ENCODE measurements at places on chromosomes 16 and 17.

- no peak for DNase-seq
Observed at GRCh38 chr16:2048116-2048543, 345 bp downstream of the TSC2 start.

- DNase-seq, result no peak
Observed at GRCh38 chr16:78416400-78416799, 316.9 kb downstream of the WWOX start.

GRCh38 chr17:82492643-82493225, 26.8 kb upstream of the FOXK2 start:
- peak; percentile 71 for DNase-seq

- no peak for DNase-seq
Observed at GRCh38 chr17:57090560-57091185, 5.6 kb downstream of the AKAP1 start.

- peak; percentile 25 for DNase-seq
Observed at GRCh38 chr17:70552230-70552981, 383.1 kb downstream of the KCNJ2 start.

GRCh38 chr17:30520436-30520835, 43.2 kb downstream of the GOSR1 start:
- peak; percentile 57 for DNase-seq

DNA sequence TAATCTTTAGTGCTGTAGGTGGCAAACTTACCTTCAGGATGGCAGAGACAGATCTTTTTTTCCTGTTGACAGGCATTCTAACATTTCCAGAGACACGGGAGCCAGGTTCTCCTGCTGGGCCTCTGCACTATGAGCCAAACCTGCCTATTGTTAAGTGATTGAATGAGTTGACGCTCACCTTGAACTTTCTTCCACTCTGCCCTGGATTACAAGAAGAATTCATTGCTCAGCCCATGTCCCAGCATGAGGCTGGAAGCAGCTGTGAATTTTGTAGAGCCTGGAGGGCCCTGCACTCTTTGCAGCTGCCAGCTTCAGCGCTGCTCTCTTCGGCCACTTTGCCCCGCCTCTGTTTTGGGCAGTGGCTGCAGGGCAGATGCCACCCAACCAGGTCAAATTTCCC, 9.4 kb upstream of the SLC7A5 start:
- DNase-seq, result no peak

DNA sequence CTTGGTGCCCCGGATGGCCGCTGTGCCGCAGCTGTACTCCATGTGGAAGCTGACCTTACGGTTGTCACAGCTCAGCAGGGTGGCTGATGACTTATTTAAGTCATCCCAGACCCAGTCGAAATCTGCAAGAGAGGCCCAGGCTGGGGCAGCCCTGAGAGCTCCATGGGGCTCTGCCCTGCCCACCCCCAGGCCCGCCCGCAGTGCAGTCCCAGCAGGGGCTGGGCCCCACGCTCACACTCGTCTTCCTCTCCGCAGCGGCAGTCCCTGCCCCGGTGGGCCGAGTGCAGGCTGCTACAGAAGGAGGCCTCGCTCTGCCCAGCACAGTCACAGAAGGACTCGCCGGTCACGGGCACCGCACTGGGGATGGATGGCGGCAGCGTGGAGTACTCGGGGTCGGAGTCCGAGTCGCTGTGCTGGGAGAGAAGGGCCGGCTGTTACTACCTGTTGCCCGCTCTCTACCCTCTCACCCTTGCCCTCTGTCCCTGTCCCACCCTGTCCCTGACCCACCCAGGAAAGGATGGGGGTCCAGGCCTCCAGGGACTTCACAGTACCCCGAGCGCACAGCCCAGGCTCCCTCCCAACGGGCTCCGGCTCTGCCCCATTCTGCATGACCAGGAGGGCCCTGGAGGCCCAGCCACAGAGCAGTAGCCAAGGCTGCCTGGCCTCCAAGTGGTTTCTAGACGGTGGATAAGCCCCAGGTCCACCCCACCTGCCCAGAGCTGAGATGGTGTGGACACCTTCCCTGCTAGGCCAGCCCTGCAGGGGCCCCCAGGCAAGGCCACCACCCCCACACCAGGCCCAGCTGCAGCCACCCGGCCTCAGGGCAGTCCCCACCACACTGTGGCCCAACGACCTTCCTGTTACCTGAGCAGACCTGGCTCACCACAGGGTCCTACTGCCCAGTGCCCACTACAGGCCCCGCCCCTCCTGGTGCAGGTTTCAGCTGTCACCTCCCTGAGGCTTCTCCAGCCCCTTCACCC, 3.9 kb downstream of the SPSB3 start:
- DNase-seq, result no peak

GRCh38 chr16:22614271-22614947, 103.7 kb downstream of the NPIPB5 start:
- peak; percentile 55 for DNase-seq

DNA sequence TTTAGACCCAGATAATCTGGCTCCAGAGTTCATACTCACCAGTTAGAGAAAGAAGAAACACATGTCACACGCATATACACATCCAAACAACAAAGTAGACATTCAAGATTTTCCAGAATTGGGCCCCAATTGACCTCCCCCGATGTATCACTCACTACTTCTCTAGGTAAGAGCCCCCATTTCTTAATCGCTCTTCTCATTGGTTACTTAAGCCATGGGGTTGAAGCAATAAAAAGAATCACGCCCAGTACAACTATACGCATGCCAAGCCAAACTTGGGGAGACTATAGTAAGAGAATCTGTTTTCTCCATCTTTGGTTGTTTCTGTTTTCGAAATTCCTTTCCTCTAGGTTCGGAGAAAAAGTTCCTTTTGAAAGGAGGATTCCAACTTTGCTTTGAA, 565 bp downstream of the DDX52 start:
- peak; percentile 35 for DNase-seq

GRCh38 chr16:63596716-63597115, 1525.1 kb downstream of the CDH11 start:
- no peak for DNase-seq

- no peak for DNase-seq
Observed at GRCh38 chr16:1201444-1201843, 23.6 kb downstream of the TPSG1 start.

DNA sequence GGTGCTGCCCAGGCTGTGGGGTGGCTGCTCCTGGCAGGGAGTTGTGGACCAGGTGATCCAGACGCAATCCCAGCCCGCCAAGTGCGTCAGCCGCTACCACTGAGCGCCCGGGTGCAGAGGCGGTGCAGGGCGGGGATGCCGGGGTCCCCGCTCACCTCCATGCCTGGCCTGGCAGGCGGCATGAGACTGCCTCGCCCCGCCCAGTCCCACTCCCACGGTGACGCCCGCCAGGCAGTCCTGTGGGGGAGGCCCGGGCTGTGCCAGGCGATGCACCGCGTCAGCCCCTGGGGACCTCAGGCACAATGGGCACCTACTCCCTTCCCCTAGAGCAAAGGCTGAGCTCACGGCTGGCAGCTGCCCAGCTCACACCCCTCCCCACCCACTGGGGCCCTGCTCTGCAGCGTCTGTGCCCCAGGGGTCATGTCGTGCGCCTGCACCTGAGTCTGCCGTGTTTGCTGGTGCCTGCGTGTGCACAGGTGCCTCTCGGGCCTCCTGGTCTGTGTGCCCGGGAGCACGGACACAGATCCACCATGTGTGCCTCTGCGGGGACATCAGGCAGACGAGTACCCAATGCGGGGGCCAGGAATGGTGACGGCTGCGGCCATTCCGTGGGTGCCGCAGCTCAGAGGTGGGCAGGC, 5.3 kb downstream of the RPUSD1 start:
- DNase-seq, result no peak

DNA sequence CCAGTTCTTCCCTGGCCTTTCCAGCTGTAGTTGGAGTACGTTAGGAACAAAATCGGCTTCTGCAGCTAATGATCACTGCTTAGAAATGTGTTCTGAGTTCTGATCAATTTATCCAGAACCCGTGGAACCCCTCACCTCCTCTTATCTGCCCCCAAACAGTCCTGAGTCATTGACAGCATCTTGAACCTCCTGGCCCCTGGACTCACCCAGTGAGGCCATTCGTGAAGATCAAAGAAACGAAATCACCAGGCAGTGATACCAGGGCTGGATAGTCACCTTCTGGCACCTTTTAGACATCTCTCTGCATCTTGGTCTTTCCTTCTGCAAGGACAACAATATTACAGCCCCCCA, 17.0 kb upstream of the EXOC7 start:
- DNase-seq, result no peak

DNA sequence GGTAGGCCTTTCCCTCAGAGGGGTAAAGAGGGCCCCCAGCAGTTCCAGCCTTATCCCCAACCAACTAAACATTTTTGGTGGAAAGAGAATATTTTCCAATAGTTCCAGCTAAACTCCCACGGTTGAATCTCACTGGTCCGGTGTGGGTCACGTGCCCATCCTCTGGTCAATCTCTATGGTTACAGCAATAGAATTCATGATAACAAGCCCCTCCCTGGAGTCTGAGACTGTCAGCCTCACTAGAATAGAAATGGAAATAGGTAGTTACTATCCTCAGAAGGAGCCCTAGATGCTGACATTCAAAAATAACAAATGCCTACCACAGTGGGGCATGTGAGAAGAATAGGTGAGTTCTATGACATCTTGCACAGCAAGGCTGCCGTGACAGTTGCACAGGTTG, 37.5 kb upstream of the LITAF start:
- no peak for DNase-seq

DNA sequence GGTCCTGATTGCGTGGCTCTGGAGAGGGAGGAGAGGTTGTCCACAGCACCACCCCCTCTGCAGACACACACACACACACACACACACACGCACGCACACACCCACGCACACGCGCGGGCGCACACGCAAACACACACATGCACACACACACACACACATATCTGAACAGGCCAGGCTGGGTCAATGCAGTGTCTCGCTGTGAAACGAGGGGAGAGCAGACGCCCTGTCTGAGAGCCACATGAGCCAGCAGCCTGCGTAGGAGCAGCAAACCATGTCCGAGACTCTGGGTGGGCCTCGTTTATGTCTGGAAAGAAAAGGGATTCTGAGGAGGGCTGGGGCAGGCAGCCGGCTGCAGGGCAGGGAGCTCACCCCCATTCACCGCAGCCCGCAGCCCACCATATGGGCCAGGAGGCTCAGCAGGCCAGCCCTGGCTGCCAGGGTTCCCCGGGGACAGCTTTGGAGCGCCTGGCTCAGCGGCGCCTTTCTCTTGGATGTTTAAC, 93.3 kb upstream of the TNRC6C start:
- DNase-seq, result no peak

DNA sequence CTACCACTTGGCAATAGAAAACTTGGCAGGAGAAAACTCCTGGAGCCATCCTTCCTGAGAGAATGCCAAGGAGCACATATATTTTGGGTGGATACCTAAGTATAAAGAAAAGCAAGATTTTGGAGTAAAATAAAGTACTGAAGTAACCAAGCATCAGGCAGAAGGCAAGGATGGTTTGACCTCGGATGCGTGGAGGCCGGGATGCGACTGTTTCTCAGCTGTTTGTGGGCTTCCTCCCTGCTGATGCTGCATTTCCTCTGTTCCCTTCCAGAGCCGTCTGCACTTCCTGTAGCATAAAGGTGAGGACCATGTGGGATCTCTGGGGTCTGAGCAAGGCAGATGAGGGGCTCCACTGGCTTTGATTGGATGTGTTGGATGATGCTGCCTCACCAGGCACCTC, 5.5 kb upstream of the TCF25 start:
- DNase-seq, result no peak

- no peak for DNase-seq
Observed at GRCh38 chr17:6558932-6559752, 2.8 kb upstream of the PITPNM3 start.

DNA sequence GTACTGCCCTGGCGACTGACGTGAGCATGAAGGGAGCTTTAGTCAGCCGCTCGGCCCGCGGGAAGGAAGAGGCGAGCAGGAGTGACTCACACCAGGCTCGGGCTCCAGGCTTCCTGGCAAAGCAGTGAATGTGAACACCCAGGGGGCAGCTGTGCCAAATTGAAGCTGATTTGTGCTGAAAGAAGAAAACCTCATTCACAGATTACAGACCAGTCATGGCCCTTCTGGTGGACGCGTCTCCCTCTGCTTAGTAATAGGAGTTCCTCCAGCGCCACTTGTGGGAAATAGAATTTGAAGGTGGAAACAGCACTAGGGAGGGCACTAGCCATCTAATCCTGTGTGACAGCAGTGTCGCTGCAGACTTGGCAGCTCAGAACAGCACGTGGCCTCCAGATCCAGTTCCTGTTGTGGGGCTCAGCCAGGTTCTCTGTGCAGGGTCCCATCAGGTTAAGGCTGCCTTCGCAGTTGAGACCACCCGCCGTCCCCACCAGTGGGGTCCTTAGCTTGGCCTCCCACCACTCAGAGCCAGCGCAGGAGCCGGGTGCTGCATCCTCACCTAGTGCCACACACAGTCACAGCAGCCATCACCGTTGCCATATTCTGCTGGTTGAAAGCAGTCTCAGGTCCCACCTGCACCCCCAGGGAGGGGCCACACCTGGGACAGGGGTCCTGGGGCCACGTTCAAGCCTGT, 164.5 kb upstream of the CHMP6 start:
- peak; percentile 98 for DNase-seq

- DNase-seq, result peak; percentile 31
Observed at GRCh38 chr16:87056083-87056482, 261.1 kb downstream of the C16orf95 start.

GRCh38 chr16:67845291-67846062, 1.3 kb upstream of the NUTF2 start:
- no peak for DNase-seq

DNA sequence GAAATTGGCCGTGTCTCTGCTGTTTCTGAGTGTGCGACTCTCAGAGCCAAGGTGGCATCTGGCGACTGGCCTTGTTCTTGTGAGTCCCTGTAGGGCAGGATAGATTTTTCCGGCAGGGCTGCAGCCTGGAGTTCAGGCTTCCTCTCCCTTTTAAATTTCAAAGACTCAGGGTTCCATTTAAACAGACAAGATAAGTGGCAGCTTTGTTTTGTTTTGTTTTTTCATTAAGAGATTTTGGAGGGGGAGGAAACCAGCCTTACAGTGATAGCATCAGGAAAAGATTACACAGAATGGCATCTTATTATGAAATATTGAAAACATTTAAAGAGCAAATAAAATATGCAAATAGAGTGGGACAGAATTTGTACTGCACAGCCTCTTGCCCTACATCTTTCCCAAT, 151.3 kb downstream of the RPTOR start:
- no peak for DNase-seq

DNA sequence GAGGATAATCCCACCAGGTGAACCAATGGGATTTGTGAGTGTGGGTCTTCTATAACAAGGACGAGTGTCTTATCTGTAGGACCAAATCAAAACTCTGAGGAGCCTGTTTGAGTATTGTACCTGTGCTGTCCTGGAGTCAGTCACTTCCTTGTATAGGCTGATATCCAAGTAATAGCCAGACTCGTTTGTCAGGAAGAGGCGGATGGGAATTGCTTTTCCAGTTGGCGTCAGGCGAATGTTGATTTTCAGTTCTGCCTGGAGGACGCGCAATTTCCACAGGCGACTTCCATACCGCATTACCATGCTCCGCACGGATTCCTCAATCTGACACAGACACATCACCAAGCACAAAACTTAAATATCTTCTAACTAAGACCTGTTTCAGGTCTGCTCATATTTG, 187.6 kb upstream of the C17orf78 start:
- no peak for DNase-seq

DNA sequence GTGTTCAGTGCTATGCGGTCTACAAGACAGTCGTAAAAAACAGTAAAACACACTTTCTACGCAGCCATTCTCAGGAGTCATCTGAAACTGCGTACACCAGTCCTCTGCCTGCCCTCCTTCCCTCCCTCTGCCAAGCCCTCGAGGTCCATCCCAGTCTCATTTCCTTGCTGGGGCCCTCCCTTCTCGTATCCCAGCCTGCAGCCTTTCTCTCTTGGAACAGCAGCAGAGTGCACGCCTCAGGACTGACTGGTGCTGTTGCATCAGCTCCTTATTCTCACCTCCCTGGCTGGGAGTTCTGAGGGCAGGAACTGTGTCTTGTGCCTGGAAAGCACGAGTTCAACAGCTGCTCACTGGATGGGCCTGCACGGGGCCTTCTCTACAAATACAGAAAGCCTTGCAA, 12.5 kb downstream of the FAHD1 start:
- DNase-seq, result no peak

Measured in astrocyte (in vitro differentiated cells and primary cell).